ENCODE measurements at places on chromosomes 6 and 20.

- DNase-seq: no peak
Observed at GRCh38 chr6:35037664-35038038, 103.5 kb downstream of the TCP11 start.

GRCh38 chr6:79269877-79270276 is 35.4 kb upstream of the HMGN3 start:
- DNase-seq: peak; percentile 83

DNA sequence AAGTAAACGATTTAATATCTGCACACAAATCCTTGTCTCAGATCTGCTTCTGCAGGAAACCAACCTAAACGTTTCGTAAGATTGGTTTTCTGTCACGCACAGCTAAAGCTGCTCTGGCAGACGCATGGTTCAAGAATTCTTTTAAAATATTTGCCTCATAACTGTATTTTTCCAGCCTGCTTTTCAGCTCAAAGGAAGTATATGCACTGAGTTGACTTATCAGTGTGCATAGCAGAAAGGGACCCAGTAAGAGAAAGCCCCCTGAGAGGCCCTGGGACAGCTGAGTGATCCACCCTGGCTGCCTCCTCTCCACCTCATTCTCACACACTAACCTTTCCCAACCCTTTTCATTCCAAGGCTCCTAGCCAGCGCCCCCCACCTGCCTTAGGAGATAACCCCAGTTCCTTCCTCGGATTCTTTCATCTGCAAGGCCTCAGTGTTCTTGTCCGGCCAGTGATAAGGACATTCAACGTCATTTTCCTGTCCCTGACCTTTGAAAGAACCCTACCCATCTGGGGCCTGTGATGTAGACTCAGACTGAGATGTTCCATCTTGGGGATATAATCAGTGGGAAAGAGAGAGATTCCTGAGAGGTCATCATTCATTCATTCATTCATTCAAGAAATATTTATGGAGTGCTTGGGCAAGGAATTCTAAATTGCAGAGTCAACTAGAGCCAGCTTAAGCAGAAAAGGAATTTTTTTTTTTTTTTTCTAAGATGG is 22.4 kb upstream of the SLC9A8 start:
- DNase-seq: peak; percentile 88

DNA sequence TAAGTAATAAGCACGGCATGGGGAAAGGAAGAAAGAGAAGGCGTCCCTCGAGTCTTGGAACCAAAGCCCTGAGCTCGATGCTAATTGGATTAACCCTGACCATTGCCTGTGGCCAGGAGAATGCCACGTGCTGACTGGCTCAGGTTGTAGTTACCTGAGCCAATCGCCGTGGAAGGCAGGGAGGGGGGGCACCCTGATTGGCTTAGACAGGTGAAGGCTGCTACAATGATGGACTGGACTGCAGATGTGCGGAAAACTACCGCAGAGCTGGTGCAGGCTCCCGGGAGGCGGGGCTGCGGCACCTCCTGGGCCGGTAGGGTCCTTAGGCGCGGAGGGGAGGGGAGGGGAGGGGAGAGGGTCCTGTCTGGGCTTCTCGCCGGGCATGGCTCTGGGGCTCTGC is 121.3 kb downstream of the TFAP2C start:
- no peak for DNase-seq

DNA sequence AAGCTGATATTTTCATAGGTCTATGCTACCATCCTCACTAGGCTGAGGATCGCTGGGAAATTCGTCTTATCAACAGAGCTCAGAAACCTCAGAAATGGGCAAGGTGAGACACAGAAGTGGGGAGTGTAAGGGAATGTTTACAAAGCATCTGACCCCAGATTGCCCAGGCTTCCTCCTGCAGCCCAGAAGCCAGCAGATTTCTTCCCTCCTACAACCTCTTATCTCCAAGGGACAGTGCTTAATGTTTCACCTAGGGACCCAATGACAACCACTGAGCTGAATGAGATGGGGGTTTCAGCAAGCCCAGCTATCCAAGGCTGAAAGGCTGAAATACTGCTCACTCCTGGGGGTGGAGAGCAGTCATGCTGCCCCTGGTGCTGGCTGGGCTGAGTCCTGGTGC is 52.4 kb upstream of the TBC1D7 start:
- no peak for DNase-seq

DNA sequence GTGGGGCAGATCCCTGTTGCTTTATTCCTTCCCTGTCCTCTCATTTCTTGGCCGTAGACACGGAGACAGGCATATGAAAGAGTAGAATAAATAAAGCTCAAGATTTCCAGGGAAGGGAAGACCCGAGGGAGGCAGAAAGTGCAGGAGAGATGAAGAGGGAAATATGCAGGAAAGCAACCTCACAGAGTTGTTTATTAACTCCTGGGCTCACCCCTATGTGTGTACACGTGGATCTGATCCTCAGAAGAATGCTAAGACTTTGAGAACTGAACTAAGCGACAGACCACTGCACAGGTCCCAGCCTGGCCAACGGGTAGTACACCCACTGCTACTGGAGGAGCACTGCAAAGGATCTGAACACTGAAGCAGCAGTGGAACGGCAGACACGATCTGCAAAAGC is 156.2 kb downstream of the KIF16B start:
- no peak for DNase-seq

Measured in AG10803 (cell line).